ENCODE measurements at places on chromosomes 5 and 9.

GRCh38 chr5:172828911-172829431 is 5.1 kb upstream of the ERGIC1 start:
- no peak for DNase-seq

- DNase-seq = no peak
Observed at GRCh38 chr9:115665519-115665918, 488.1 kb upstream of the PAPPA start.

DNA sequence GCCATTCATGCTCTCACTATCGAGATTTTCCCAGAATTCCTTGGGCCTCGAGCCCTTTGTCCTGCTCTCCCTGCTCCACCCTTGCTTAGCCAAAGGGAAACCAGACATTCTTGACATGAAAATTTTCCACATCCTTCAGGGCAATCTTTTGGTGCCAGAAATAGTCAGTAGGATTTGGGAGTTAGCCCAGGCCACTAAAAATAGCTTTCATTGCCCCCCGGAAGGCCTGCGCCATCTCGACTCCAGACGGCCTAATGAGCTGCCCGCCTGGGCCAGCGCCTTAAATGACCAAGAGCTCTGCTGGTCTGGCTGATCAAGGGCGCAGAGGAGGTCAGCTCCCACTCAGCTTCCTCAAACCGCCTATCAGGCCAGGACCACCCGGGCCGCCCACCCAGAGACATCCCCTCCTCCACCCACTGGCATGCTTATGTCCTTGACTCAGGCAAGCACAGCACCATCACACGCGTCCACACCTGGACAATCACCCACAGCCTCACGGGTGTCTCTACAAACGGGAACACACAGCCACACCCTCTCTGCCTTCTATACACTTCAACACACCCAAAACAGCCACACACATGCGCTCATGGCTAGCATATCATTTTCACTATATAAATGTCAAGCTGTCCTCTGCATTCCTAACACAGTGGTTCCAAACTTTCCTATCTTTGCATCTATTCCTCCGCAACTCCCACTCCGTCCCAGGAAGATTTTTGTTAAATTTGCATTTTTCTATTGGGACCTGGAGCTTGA is 20.9 kb downstream of the DUSP1 start:
- no peak for DNase-seq

DNA sequence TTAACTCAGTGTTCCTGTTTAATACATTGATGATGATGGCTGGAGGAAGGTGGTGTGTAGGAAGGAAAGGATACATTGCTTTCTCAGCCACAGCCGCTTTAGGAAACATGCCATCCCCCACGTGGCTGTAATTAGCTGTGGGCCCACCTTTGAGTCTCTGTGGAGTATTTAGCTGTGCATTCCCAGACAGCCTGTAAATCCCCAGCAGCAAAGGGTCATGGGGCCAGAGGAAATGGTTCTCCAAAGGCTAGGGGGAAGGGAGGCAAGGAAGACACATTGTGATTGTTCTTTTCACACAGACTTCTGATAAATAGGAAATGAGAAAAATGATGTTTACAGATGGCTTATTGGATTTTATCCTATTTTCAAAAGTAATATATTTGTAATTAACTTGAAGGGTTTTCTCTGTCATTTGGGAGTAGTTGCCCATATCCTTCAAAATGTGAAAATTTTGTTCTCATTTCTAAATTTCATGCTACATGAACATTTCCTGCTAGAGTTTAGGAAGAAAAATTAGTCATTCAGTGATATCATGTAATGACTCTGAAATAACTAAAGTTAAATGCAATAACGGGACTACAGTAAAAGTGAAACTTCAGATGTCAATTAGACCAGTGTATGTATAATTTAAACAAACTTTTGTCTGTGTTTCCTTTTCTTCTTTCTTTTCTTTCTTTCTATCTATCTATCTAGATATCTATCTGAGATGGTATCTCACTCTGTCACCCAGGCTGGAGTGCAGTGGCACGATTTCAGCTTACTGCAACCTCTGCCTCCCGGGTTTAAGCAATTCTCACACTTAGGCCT is 24.3 kb upstream of the F2R start:
- no peak for DNase-seq

- no peak for DNase-seq
Observed at GRCh38 chr9:134287591-134288491, 38.4 kb upstream of the RXRA start.

DNA sequence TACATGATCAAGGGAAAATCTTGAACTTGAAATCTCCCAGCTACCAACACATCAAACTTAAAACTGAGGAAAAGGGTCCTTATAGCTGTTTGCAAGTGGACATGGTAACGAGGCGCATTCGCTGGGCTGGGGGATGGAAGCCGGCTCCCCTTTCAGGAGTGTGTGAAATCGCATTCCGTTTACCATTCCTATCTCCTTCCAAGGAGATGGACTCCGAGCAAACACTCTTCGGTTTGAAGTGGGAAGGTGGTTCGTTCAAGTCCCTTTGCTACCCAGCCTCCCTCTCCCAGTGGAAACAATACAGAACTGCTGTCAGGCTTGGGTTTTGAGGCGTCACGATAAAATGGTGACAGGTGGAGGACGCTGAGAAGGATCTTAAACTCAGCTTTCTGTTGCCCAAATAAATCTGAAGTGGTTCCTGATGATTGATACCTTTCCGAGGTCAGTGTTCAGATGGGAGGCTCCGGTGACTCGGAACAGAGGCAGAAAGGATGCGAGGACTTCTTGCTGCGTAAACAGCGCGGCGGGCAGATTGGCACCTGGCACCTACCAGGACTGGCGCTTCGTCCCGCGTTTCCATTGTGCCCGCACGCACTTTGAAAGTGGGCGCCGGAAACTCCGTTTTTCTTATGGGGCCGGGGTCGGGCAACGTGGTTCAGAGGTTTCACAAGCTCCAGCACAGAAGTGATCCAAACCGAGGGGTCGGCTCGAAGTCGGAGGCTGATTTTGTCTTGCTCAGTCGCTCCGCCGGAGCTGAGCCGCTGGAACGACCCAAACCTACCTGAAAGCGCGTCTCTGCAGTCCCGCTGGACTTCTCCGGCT is 7.0 kb downstream of the MSX2 start:
- DNase-seq = no peak

DNA sequence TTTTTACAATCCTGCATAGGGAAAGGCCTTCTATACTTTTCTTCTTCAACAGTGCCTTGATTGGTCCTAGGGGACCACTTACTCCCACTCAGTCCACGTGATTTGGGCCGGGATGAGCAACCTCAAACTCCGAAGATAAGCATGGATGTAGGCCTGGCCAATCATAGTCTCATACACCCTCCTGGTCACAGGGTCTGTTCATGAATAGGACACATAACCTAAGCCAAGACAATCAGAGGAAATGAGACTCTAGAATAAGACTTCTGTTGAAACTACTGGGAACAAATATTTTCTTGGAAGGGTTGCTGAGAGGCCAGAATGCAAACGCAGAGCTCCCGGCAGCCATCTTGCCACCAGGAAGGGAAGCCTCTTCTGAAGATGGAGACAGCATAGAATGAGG is 68.1 kb downstream of the ARL15 start:
- DNase-seq = no peak

- no peak for DNase-seq
Observed at GRCh38 chr5:62942384-62942783, 363.8 kb downstream of the LRRC70 start.

GRCh38 chr9:133576875-133577736 is 32.1 kb downstream of the FAM163B start:
- DNase-seq = no peak

GRCh38 chr5:100623719-100624118 is 88.5 kb downstream of the FAM174A start:
- peak; percentile 5 for DNase-seq

GRCh38 chr5:88489364-88489763 is 220.7 kb upstream of the TMEM161B start:
- no peak for DNase-seq

GRCh38 chr9:93475856-93476255 is 22.5 kb upstream of the FAM120AOS start:
- no peak for DNase-seq

DNA sequence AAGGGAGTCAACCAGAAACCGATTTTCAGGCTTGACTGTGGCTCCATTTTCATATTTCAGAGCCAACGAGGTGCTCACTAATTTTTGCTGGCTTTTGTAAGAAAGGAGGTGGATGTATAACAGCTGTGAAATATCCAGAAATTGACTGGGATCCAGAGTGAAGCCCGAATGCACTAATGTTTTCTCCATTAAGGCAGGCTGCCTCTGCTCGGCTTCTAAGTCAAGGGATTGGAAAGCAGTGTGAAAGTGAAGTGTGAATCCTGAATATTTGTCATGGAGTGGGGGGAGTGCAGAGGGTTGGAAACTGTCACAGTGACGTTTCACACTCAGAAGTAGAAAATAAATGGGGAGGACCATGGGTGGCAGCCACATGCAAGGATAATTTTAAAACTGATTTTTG is 237.4 kb downstream of the GOLPH3 start:
- DNase-seq = no peak

DNA sequence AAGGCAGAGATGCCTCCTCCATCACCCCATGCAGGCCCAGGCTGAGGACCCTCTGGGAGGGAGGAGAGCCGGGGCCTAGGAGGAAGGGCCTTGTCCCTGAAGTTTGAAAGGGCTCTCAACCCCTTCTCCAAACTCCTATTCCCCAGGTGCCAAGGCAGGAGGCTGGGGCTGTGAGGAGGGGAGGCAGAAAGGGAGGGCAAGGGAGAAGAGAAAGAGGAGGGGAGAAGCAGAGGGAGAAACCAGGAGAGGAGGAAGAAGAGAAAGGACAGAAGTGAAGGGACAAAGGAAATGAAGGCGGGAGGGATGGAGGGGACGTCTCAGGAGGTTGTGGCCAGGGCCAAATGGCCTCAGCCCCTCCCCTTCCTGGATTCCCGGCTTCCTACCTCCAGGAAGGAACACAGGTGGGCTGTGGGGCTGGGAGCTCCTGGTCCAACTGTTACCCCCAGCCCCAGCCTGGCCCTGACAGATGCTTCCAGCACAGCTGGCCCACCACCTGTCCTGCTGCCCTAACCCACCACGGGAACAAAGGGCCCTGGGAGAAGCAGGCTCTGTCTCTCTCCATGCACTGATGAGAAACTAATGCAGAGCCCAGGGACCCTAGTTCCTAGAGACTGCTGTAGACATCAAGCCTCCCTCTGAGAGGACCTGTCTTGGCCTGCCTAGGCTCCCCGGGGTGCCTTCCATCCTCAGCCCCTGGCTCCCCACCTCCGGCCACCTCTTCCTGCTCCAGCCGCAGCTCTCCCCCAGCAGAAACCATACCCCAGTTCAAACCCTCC is 3.5 kb downstream of the DBN1 start:
- no peak for DNase-seq

DNA sequence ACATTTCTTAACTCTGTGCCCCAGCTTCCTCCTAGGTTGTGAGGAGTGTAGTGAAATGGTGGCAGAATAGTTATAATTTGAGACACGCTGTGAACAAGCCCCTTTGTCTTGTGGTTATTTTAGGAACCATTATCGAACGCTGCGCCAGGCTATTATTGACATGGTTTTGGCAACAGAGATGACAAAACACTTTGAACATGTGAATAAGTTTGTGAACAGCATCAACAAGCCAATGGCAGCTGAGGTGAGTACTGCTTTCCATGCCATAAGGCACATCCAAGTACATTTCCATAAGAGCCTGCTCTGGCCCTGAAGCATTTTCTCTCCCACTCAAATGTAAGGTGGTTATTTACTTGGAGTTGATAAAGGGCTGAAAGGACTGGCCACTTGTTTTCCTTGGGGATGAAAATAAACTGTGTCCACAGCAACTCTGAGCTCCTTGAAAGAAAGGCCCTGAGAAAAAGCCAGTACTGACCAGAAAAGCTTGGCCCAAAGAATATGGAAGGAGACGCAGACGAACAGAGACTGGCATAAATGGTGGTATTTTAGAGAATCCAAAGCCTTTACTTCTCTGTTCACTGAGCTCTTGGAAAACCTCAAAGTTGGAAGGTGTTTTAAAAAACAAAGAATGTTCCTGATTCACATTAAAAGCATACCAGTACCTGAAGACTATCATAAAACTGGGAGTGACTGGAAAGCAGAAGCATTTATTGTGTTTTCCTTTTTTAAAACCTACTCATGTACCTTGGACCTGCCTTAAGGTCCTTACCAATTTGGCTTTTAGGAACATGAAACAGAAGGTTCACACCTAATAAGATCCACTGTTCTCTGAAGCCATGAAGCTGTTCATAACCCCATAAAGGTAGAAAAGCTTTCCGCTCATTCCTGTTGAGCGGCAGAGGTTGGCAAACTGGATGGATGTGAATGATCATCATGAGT is 72.2 kb downstream of the WDR41 start:
- DNase-seq = no peak

GRCh38 chr5:12217039-12217438 is 312.8 kb upstream of the CTNND2 start:
- no peak for DNase-seq

DNA sequence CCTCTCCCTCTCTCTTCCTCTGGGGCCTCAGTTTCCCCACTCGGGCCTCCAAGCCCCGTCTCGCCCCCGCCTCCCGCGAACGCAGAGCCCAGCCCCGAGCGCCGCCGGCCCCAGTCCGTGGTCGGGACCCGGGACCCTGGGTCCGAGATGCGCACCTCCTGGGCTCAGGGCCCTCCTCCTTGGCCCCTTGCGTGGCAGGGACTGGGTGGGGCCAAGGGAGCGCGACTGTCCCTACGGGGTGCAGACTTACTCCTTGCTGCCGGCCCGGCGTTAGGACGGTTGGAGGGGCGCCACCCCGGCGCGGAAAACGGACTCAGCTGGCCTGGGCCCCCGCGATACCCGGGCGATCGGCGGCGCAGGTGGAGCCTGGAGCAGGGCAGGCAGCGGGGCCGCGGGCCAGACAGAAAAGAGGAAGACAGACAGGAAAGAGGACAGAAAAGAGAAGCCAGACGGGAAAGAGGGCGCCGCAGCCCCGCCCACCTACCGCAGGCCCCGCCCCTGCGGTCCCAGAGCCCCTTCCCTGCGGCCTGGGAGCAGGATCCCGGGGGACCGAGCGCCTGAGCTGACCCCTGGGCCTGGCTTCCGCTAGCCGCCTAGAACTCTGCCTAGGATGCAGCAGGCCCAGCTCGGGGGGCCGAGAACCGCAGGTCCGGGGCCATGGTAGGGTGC is at the start of gene GBGT1:
GBGT1 (minus strand) TSS at position 411 of the 669 bp plus-strand sequence. CDS start 1,502 bp downstream, outside the sequence.
- DNase-seq = no peak

DNA sequence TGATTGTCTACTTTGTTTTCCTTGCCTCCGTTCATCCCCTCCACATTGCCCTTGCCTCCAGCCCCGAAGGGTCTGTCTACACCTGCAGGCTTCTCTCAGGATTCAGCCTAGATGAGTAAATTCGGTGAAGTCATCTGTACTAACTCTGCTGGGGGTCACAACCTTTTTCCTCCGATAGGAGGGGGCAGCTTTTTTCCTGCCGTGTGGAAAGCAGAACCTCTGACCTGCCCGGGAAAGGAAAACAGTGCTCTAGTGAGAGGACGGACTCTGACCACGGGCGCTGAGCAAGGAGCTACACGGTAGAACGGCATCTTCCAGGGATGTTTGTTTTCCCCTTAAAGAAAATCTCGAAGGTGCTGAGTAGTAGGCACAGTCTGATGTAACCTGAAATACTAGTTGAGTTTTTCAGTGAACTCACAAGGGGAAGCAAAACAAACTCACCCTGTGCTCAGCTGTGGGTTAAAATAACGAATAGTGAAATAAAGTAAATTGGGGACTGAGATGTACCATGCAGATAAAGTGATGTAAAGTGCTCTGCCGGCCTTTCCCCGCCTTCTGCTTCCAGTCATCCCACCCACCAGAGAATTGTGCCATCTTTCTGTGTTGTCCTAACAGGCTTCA is 281.8 kb downstream of the AOPEP start:
- no peak for DNase-seq

Measured in Jurkat, Clone E6-1 (cell line).